WTC11 (cell line): ENCODE measurements at places on chromosomes 6 and 20.
A peak's percentile ranks its signal among the peaks of the same experiment; 100 is the strongest.

DNA sequence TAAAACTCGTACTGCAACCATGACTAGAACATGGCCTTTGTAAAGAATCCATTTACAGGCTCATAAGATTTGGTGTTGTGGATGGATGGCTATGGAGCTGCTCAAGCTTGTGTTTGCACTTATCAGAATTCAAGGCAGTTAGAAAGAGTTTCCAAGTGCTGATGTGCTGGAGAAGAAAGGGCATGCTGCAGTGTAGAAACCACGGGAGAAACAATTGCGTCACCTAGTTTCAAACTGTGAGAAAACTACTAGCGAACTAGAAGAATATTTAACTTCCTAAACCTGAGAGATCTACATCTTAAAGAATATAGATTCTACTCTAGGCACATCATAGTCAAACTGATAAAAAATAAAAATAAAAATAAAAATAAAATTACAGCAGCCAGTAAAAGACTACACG lies 116.2 kb downstream of the SGK1 start:
- no peak for DNase-seq

DNA sequence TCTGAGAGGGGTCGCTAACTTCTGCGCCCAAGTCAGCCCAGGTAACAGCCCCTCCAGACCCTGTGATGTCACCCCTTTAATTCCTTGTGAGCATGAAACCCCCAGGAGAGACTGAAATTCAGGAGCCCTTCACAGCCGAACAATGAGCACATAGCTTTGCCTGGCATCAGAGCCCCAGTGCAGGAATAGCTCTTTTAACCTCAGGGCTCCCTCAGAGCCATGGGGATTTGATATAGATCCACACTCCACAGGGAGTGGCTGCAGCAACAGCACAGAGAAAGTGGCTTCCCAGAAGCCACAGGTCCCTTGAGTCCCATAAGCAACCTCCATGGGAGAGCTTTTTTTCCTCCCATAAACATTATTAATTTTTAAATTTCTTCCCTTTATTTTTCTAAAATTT lies 150.0 kb upstream of the MARCKS start:
- no peak for DNase-seq

DNA sequence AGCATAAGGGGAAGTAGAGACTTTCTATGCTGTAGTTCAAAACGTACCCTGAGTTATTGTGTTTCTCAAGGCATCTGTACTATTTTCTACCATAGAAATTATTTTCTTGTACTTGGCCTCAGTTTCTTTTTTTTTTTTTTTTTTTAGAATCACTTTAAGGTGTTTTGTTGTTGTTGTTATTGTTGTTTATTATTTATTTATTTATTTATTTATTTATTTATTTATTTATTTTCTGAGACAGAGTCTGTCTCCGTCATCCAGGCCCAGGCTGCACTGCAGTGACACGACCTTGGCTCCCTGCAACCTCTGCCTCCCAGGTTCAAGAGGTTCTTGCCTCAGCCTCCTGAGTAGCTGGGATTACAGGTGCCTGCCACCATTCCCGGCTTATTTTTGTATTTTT lies 179.1 kb downstream of the GRIK2 start:
- no peak for DNase-seq

DNA sequence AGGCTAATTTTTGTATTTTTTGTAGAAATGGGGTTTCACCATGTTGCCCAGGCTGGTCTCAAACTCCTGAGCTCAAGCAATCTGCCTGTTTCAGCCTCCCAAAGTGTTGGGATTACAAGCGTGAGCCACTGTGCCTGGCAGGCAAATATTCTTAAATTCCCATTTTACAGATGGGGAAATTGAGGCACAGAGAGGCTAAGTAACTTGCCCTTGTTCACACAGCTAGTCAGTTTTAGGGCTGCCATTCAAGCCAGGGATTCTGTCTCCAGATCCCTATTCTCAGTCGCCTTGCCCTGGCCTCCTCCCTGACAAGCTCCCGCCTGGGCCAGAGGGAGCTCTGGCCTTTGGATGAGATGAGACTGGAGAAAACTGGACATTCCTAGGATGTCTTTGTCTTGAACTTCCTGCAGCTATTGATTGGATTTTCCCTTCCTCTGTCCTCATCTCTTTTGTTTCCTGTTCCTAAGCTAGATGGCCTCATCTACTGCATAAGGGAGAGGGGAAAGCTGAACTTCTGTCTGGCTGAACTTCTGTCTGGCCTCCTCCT lies 90.5 kb downstream of the NDUFAF5 start:
- DNase-seq: no peak

- no peak for DNase-seq
Measured at GRCh38 chr20:10846766-10847165, 173.0 kb upstream of the JAG1 start.

GRCh38 chr20:20201124-20201523 lies 148.8 kb downstream of the CFAP61 start:
- DNase-seq: no peak

DNA sequence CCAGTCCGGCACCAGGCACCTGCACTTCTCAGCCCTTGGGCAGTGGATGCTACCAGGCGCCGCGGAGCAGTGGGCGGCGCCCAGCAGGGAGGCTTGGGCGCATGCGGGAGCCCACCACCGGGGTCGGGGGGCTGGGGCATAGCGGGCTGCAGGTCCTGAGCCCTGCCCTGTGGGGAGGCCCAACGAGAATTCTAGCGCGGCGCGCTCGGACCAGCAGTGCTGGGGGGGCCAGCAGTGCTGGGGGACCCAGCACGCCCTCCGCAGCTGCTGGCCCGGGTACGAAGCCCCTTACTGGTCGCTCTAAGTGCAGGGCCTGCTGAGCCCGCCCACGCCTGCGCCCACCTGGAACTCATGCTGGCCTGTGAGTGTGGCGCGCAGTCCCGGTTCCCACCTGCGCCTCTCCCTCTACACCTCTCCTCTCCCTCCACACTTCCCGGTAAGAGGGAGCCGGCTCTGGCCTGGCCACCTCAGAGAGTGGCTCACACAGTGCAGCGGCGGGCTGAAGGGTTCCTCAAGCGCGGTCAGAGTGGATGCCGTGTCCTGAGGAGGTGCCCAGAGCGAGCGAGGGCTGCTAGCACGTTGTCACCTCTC lies 28.5 kb upstream of the SERPINB1 start:
- DNase-seq: no peak

GRCh38 chr6:76792394-76792793 lies 670.9 kb downstream of the HTR1B start:
- no peak for DNase-seq

DNA sequence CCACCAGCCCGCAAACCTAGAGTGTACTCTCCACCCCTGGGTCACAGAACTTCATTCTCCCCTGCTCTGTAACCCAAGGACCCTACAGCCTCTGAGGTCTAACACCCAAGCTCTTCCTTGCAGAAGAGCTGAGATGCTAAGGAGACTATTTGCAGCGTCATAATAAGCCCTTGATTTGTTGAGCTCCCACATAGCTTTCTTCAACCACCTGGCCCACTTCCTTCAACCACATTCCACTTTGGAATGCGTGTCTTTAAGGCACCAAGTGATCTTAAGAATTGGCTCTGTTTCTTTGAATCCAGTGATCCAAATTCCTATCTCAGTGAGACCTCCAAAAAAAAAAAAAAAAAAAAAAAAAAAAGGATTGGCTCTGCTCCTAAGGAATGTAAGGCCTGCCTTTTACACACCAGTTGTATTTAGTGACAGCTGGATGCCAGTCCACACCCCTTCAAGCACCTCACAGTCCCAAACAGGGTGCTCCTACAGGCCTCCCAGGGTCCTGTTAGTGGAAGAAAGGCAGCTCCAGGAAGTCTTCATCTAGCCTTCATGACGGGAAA lies 106.2 kb downstream of the UBE3D start:
- peak; percentile 20 for DNase-seq

- no peak for DNase-seq
Measured at GRCh38 chr6:137728386-137729349, 138.4 kb upstream of the TNFAIP3 start.

- DNase-seq: no peak
Measured at GRCh38 chr20:16926626-16927430, 178.7 kb downstream of the OTOR start.

DNA sequence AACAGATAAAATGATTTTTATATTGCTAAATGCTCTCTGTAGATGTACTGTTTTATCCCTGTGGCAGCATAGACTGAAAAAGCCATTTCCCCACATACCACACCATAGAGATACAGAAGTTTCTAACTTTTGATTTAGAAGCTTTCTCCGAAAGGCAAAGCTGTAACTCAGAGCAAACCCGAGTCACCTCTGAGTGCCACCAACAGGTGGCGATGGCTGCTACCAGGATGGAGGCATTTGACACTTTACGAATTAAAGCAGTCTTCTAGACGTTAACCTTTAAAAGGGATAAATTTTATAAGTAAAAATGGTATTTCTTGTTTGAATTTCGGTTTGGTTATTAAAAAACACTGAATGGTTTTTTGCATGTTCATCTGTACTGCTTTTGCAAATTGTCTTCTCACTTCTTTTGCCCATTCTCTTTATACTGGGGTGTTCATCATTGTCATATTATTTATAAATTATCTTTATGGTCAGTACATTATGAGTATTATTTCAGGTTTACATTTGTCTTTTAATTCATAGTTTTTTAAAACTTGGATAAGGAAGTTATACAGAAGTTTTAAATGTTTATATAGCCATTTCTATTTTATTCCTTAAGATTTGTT lies 201.0 kb upstream of the CEP162 start:
- peak; percentile 70 for DNase-seq

DNA sequence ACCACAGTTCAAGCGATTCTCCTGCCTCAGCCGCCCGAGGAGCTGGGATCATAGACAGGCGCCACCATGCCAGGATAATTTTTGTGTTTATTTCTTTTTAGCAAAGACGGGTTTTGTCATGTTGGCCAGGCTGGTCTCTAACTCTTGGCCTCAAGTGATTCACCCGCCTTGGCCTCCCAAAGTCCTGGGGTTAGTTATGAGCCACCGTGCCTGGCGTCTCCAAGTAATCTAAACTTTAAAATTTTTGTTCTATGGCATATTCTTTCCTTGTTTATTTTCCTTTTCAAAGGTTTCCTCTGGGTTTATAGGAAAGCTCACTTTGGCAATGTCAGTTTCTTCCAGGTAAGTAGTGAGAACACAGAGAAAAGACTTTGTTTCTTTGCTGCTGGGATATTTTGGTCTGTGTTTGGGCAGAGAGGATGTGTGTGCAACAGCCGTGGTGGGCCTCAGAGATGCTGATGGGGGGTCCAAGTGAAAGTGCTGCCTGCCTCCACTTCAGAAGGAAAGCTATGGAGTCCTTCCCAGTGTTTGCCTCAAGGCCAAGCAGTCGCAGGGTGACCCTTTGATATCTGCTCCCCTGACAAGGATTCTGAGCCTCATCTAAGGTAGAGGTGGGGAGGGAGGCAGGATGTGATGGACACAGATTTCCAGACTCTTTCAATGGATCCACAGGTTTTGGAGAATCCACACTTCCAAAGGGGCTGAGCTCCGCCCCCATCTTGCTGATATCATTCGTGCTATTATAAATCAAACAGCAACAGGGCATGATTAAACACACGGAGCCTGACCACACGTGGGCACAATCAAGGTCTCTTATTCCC lies 2.3 kb downstream of the LRP11 start:
- no peak for DNase-seq

- DNase-seq: no peak
Measured at GRCh38 chr20:53126185-53126584, 154.0 kb downstream of the TSHZ2 start.

DNA sequence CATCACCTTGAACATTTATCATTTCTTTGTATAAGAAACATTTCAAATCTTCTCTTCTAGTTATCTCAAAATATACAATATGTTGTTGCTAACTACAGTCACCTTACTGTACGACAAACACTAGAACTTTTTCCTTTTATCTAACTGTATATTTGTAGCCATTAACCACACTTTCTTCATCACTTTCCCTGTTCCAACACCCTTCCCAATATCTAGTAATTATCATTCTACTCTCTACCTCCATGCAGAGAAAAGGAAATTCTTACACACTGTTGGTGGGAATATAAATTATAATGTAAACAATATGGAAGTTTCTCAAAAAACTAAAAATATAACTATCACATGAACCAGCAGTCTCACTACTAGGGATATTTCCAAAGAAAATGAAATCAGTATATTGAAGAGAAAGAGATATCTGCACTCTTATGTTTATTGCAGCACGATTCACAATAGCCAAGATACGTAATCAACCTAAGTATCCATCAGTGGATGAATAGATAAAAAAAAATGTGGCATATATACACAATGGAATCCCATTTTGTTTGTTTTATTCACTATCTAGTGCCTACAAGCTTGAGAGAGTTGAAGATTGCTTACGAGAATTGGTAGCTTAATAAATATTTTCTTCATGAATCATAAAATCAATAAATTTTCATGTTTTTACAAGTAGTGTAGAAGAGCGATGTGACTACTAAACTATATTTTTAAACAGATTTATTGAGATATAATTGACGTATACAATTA lies 2.4 kb downstream of the RHAG start:
- DNase-seq: no peak

GRCh38 chr6:168196385-168196860 lies 117.4 kb upstream of the FRMD1 start:
- DNase-seq: no peak

- DNase-seq: no peak
Measured at GRCh38 chr6:33212857-33213165, 4.5 kb downstream of the RING1 start.

DNA sequence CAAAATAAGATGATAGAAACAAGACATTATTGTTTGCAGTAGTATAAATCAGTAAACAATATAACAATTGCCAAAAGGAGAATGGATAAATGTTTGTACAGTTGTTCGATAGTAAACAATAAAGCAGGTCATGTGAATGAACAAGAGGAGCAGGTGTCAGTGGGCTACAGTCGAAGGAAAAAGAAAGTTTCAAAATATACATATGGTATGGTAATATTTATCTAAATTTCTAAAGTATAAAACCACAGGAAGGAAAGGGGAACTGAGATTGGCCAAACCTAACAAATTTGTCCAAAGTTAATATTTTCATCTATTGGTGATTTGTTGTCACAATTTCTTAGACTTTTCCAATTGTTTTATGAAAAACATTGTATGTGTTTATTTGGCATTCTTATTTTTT lies 110.9 kb downstream of the SH3BGRL2 start:
- no peak for DNase-seq

DNA sequence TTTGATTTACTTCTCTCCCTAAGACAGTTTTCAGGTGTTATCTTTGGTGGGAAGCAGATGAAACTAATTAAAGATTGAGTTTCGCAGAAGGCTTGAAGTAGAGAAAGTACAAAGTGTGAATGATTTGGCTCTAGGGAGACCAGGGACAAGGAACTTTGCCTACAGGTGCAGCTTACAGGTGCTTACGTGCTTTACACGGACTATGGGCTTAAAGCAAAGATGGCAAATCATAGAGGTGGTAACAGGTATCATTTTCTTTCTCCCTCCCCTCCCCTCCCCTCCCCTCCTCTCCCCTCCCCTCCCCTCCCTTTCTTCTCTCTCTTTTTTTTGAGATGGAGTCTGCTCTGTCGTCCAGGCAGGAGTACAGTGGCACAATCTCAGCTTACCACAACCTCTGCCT lies 136.3 kb downstream of the SLC35B3 start:
- DNase-seq: no peak
